H9 (cell line): ENCODE measurements at places on chromosomes 13 and 19.

GRCh38 chr19:33242131-33242530, 16.5 kb upstream of the SLC7A10 start:
- DNase-seq, result no peak

DNA sequence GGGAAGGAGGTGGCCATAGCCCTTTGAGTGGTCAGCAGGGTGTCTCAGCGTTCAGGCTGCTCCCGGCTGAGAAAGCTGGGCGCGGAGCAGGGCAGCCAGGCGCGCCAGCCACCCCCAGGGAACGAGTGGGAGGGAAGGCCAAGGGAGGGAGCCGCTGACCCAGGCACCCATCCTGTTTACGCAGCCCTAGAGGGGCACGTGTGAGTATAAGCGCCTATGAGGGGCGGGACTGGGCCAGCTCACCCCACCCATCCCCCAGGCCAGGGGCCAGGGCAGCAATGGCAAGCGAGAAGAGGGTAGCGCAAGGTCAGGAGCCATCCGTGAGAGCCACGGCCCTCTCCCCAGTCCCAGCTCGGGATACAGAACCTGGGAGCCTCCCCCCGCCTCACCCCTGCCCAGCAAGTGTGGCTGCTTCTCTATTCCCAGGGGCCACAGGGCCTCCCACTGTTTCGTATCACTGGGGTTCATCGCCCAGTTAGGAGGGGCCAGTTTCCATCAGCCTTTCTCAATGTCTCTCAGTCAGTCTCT, 897 bp upstream of the DMKN start:
- DNase-seq, result peak; percentile 61

GRCh38 chr13:39232401-39232980, 194.2 kb downstream of the NHLRC3 start:
- no peak for DNase-seq

GRCh38 chr13:94033830-94034642, 445.4 kb downstream of the DCT start:
- DNase-seq, result no peak

- peak; percentile 83 for DNase-seq
These were observed at the start of gene CRTC1 for GRCh38 chr19:18683109-18683957. Gene CRTC1, plus strand, starts transcription at chr19:18683680. Its CDS starts 23 bp downstream, at chr19:18683703.

DNA sequence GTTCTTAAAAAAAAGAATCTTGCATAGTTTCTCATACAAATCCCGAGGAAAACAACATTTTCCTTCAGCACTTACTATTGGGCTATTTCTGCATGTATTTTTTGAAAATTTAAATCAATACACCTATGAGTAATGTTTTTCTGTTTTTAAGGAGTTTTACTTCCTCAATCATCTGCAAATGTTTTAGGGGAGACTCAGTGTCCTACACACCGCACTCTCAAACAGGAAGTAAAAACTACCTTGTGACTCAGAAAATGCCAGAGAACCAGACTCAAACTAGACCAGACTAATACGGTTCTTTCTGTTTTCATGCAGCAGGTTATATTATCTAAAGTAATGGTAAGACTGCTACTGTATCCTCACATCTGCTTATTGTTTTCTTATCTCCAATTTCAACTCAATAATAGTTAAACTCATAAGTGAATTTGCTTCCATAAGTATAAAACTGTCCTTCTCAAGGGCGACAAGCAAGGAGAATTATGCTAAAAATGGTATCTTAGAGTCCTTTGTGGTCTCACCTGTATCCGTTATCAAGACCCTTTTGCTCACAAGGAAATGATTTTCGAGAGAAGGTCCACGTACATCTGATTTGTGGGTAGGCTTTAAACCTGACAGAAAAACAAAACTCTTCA, 52.5 kb downstream of the FLT3 start:
- no peak for DNase-seq

DNA sequence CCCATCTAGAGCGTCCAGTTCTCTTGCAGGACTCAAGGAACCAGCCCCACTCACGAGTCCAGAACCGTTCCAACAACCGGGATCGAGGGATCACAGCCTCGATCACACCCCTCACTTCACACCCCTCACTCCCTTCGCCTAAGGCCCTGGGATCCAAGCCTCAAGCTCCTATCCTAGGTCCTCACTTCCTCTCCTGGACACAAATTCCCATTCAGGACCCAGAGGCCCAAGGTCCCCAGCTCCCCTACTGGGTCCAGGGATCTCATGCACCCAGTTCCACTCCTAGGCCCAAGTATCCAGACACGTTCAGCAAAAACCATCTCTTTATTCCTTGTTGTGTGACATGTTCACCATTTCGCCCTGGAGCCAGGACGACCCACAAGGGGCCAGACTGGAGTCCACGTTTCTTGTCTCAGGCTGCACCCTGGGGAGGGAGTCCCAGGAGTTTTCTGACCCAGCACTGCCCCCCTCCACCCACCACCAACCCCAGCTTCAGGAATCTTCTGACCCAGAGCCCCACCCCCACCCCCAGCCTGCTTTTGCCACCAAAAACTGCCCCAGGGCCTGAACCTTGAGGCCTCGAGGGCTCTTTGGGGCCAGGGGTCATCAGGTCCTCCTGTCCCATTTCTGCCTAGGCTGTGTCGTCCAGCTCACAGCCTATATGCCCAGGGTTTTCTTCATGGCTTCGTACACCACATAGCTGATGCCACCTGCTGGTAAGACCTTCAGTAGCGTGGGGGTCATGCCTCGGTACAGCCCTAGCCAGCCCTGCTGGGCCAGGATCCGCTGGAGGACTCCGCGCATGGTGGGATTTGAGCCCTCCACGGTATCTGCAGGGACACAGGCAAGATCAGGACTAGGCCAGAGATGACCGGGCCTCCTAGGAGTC, 1.4 kb upstream of the KHSRP start:
- DNase-seq, result no peak

DNA sequence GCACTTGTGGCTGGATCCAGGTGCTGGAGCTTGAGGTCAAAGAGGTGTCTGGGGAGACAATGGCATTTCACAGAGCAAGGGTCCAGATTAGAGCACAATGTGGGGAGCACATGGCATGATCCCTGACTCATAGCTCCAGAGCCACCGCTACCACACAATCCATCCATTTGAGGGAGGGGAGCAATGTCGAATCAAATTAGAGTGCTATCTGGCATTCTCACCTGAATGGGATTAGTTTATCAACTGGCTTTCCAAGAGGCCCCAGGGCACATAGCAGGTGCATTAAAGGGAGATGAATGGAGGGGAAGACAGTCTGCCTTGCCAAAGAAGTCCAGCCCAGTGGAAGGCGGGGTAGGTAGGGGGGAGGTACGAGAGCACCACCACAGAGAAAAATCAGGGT, 194.4 kb upstream of the GPR12 start:
- no peak for DNase-seq

- DNase-seq, result no peak
These were observed 117.9 kb upstream of the GPR12 start for GRCh38 chr13:26878438-26878837.

DNA sequence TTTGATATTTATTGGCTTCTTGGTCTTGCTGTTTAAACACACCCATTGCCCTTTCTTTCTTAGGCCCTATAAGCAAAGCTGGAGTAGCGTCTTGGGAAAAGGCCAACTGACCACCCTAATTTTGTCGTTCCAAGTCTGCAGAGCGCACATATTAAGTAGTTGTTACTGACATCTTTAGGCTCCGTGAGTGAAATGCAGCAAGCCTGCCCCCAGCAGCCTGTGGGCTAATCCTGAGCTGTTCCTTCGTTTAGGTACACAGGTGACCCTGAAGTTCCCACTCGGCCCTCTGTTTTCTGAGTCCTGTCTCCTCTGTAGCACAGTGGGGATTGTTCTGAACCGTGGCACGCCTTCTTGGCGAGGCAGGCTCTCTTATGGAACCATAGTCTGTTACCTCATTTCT, 170.5 kb downstream of the STK24 start:
- DNase-seq, result no peak

- no peak for DNase-seq
These were observed 24.1 kb upstream of the WTIP start for GRCh38 chr19:34457446-34457845.

DNA sequence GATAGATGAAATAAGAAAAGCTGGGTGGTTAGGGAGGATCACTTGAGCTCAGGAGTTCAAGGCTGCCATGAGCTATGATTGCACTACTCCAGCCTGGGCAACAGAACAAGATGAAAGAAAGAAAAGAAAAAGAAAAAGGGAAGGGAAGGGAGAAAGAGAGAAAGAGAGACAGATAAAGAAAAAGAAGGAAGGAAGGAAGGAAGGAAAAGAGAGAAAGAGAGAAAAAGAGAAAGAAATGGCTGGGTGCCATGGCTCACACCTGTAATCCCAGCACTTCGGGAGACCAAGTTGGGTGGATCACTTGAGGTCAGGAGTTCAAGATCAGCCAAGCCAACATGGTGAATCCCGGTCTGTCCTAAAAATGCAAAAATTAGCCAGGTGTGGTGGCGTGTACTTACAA, 21.1 kb downstream of the TEX101 start:
- no peak for DNase-seq

- DNase-seq, result no peak
These were observed 75.0 kb downstream of the GPR12 start for GRCh38 chr13:26685606-26686005.

DNA sequence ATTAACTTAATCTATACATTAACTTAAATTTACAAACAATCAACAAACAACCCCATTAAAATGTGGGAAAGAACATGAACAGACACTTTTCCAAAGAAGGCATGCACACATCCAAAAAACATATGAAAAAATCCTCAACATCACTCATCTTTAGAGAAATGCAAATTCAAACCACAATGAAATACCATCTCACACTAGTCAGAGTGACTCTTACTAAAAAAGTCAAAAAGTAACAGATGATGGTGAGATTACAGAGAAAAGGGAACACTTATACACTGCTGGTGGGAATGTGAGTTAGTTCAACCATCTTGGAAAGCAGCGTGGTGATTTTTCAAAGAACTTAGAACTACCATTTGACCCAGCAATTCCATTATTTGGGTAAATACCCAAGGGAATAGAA, 759.2 kb upstream of the SLITRK1 start:
- DNase-seq, result no peak

GRCh38 chr13:76286178-76286577, 600.0 kb downstream of the KCTD12 start:
- no peak for DNase-seq

DNA sequence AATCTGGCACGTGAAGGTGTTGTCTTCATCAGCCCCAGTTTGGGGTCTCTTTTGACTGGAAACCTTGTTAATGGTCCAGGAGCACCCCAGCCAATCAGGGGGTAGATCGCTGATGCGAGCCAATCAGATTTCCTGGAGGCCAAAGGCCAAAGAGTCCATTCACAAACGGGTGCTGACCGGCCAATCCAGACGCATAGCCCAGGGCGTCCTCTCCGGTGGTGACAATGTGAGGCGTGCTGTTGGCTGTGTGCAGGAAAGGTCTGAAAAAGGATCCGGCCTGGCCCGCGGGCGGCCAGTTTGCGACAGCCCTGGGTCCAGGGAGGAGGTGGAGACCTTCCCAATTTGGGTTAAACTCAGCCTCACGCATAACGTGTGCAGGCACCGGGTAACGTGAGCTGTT, 3.1 kb downstream of the MAST3 start:
- peak; percentile 95 for DNase-seq

GRCh38 chr13:73325723-73326558, 267.1 kb downstream of the KLF5 start:
- no peak for DNase-seq

DNA sequence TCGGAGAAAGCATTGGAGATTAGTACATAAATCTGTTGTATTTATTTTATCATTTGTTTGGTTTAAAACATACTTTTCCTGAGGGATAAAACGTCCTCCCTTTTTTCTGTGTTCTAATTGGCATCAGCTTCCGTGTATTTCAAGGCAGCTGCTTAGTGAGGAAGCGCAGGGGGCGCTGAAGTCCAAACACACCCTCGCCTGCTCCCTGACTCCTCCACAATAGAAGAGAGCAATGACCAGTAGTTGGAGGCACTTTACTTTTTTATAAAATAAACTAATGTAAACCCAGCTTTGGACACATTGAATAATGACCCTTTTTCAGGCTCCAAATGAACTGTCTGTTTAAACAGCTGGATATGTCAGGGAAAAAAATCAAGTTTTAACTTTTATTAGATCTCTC, 79.9 kb downstream of the RNASEH2B start:
- peak; percentile 55 for DNase-seq

- DNase-seq, result no peak
These were observed 287.5 kb upstream of the HTR2A start for GRCh38 chr13:47184321-47184720.

DNA sequence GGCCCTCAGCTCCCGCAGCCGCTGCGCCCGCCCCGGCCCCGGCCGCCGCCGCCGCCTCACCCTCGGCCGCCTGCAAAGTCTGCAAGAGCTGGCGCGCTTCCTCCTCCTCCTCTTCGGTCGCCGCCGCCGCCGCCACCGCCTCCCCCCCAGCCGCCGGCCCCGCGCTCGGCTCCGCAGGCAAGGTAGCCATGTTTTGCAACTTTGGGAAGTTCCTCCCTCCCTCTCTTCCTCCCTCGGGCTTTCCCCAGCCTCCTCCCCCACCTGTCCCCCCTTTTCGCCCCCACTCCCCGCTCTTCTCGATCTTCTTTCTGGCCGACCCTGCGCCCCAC, 433 bp downstream of the SIX5 start:
- no peak for DNase-seq

DNA sequence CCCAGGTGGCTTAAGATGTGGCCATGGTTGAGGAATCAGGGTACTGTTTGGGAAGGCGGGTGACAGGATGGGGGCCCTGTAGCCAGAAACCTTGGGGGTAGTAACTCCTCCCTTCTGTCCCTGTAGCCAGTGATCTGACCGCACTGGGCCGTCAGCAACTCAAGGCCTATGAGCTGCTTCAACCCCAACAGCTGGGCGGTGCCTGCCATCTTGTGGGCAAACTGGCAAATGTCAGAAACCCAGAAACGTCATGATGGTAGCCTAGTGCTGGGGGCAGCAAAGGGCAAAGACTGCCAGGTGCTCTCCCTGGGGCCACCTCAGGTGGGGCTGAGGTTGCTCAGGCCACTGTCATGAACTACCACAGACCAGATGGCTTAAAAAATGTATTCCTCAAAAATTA, 3.5 kb downstream of the COPE start:
- peak; percentile 71 for DNase-seq

DNA sequence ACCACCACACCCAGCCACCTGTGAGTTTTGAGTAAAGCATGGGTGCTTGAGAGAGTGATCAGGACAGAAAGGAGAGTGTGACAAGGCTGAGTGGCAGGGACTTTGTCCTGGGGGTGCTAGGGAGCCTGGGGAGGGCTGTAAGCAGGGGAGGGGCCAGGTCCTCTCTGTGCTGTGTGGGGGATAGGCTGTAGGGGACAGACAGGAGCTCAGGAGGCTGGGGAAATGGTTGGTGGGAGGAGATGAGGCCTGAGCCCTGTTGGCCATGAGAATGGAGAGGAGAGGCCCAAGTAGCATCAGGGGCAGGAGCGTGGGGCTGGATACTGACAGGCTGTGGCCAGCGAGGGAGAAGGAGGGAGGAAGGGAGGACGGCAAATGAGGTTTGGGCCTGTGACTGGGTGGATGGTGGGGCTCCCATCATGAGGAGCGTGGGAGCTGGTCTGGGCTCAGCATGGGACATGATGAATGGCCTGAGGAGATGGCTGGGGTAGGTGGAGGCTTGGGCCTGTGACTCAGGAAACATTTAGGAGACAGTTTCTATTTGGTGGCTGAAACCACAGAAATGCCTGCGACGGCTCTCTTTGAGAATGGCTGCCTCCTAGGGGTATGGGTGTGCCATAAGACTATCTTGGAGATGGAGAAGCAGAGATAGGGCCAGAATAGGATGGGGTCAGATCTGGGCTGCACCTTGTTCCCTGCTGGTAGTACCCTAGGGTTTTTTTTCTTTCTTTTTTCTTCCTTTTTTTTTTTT, 25.0 kb downstream of the GRIN2D start:
- peak; percentile 41 for DNase-seq
